ENCODE measurements at places on chromosomes 16 and 17. TPM values are rescaled to one million over a fixed set of nuclear protein-coding genes. Genes with fewer than 3 reads are reported as not detected.

PRSS36 gene
- total RNA-seq: 0.99 TPM

LRRC46 gene
- 0.52 TPM for total RNA-seq

SPATA20 gene
- 16.1 TPM for total RNA-seq

MYH4 gene
- total RNA-seq: not detected

ATP6V0D1 gene
- total RNA-seq: 15.3 TPM

CSNK1D gene
- total RNA-seq: 99.8 TPM

PIRT gene
- total RNA-seq: not detected

RASD1 gene
- total RNA-seq: 0.36 TPM

SLC5A10 gene
- not detected for total RNA-seq

VAT1L gene
- not detected for total RNA-seq
